Right lobe of liver (tissue), 6 donors: ENCODE measurements at places on chromosomes 13 and 19.

- no peak for DNase-seq
Measured at GRCh38 chr13:66171920-66172319, 1058.2 kb downstream of the PCDH9 start.

GRCh38 chr13:59133903-59134302, 1029.8 kb downstream of the DIAPH3 start:
- DNase-seq = no peak

DNA sequence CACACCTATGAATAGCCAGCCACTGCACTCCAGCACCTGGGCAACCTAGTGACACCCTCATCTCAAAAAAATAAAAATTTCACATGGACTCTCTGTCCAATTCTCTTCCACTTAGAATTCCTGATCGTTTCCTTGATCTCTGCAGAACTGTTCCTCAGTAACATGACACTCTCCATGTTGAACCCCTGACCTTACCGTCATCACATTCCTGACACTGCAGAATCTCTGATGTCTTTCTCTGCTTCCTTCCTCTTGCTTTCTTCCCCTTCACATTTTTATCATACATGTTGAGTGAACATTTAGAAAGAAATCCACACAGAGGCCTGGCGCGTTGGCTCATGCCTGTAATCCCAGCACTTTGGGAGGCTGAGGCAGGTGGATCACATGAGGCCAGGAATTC, 15.0 kb downstream of the ZNF114 start:
- DNase-seq = no peak

- no peak for DNase-seq
Measured at GRCh38 chr13:113145911-113146598, 12.4 kb upstream of the PROZ start.

DNA sequence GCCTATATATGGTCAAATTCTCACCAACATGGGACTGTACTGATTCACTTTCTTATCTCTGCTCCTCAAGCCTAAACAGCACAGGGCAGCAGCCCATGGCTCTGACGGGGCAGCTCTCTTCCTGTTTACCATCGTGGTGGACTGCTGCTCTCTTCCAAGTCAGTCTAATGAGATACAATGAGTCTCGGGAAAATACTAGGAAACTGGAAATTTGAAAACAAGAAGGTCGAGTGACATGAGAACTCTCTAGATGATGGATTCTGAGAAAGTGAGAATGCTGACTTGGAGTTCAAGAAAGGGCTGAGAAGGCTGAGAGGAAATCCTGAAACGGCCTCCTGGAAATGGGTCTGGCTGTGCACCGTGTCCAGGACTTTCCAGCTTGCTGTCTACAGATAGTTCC, 122.8 kb upstream of the ARGLU1 start:
- DNase-seq = no peak

DNA sequence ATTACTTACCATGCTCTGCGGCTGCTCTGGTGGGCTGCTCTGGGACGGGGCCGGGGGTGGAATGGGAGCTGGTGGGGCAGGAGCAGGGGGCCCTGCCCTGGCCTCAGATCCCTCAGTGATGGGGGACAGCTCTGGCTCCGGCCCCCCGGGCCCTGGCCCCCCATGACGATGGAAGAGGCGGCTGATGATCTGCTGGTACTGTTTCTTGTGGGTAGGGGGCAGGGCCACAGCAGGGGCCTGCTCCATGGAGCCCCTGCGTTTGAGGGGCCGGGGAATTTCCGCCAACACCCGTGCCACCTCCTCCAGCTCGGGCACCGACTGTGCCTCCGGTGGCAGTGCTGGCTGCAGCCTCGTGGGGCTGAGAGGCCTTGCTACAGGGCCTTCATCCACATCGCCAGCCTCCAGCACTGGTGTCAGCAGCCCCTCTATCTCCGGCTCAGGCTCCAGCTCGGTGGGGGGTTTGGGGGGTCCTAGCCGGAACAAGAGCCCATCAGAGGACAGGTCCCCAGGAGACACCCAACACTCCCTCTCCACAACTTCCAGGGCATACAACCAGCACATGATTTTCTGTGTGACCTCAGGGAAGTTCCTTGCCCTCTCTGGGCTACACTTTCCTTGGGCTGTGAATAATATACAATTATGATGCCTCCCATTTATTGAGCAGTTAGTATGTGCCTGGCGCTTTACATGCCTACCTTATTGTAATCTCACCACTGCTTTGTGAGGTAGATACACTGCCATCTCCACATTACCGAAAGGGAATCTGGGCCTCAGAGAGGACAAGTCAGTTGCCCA, 12.8 kb downstream of the PPP1R13L start:
- no peak for DNase-seq

DNA sequence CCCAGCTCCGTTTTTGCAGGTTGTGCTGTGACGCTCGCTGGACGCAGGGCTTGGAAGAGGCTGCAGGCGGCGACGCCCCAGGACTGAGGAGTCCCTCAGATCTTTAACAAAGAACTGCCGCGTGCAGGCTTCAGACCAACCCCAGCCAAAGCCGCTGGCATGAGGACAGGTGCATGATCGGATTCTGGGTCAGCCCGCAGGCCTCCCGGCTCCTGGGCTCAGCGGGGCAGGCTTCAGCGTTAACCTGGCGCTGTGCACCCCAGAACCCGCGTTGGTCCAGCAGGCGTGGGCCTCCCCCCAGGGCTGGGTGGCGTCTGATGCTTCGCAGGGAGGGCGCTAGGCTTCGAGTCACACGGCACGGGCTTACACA, 920 bp upstream of the TIMM13 start:
- peak; percentile 63 for DNase-seq

GRCh38 chr19:48301886-48302599, 23.3 kb upstream of the EMP3 start:
- DNase-seq = no peak

DNA sequence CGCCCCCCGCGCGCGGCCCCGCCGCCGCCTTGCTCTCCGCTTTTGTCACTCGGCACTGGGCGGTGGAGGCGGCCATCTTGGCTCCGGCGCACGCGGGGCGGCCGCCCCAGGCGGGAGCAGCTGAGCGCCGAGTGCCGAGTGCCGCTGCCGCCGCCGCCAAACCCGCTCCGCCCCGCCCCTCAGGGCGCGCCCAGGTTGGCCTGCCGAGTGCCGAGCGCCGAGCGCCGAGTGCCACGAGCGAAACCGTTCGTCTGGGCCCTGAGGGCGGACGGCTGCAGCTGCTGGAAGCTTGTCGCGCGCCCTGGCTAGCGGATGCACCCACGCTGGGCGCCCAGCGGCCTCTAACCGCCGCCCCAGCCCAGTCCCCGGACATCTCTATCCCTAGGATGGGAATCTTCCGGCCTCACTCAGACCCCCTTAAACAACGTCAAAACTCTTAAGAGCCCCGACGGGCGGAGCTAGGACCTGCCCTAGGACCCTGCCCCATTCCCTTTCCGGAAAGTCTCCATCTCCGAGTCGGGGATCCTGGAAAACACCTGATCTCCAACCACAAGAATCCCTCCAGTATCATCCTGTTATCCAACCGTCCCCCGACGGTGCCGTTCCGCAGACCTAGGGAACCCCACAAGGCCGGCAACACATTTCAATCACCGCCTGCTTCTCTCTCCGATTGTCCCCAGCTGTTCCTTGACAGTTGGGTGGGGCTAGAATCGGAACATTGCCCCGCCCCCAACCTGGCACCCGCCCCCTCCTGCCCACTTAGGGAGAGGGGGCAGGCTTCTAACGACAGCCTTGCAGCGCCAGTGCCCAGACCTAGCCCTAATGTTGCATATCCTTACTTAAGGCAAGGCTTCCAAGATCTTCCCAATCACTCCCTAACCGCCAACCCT, 14.1 kb upstream of the AKAP8L start:
- DNase-seq = peak; percentile 94

GRCh38 chr19:23917856-23918255, 3.2 kb downstream of the ZNF726 start:
- no peak for DNase-seq

GRCh38 chr13:75226733-75227435, 255.1 kb downstream of the TBC1D4 start:
- no peak for DNase-seq

DNA sequence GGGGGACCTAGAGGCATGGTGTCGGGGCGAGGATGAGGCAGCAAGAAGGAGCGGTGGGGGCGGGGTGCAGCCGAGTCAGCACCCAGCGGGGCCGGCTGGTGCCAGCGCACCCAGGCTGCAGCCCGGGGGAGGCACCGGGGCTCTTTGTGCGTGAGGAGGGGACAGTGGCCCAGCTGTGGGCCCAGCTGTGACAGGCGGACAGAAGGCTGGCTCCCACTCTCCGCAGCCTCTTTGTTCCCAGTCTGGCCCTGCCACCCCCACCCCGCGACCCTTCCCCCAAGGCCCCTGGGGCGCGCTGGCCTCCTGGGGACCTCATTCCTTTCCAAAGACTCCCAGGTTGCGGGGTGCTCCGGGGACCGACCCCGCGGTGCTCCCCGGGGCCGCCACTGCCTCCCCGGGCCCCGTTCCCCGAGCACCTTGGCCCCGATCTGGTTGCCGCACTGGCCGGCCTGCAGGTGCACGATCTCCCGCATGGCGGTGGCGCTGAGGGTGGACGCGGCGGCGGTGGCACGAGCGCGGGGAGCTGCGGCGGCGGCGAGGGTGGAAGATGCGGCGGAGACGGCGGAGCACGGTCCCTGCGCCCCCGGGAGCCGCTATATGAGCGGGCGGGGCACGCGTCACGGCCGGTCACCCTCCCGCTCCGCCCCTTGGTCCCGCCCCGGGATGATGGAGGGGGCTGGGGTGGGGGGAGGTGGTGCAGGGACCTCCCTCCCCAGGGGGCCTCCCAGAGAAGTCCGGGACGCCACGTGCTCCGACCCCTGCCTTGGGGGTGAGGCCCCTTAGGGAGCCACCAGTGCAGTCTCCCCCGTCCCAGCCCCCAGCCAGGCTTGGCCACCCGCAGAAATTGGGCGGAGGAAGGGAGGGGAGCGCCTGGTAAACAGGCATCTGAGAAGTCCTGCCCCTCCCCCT, at the start of gene TUBB4A:
Gene TUBB4A (minus strand): TSS at position 570 of the 909 bp plus-strand sequence. CDS start 97 bp downstream, at position 473.
- no peak for DNase-seq

GRCh38 chr13:66322193-66322740, 907.9 kb downstream of the PCDH9 start:
- no peak for DNase-seq

DNA sequence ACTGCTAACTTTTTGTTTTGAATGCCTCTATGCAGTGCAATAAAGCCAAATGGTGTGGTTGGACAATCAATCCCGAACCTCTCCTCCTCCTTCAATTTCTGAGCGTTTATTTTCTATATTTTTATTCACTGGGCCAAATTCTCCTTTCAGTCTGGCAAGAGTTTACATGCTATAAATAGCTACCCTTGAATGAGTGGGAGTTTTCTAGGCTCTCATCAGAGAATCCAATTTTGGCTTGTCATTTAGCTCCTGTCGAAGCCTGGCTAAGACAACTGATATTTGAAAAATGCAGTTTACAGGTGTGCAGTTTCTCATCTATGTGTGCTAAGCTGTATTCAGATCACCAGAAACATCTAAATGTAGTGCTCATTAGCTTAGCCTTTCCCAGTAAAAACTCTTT, 61.8 kb downstream of the OLFM4 start:
- DNase-seq = no peak

GRCh38 chr13:43222086-43222485, 198.7 kb downstream of the DNAJC15 start:
- no peak for DNase-seq

DNA sequence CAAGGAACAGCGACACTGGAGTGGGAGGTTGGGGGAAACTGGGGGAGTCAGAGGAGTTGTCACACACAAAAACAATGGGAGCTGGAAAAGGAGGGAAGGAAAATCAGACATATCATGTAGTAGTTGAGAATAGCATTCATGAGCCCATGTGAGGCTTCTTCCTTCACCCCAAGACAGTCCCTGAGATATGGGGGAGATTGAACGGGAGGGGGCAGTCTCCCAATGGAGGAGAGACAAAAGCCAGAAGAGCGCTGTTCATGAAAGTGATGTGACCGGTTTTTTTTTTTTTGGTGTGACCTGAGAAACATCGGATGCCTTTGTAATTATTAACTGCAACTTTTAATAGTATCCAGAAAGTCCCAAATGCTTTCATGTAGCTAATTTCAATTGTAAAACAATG, 631.8 kb upstream of the KLF12 start:
- DNase-seq = no peak

DNA sequence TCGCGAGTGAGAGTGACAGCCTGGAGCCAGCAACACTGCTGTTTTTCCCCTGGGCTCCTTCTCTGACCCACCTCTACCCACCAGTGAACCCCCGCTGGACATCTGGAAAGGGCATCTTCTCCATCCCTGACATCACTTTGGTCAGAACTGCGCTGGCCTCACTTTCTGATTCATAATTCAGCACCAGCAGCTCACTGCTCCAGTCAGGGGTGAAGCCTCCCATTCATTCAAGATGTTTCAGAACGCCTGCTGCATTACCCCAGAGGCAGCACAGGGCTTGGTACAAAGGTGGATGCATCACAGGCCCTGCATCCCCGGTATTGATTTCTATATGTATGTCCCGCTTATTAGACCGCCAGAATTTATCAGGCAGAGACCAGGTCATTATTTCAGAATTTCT, 182.8 kb upstream of the TSHZ3 start:
- no peak for DNase-seq

- no peak for DNase-seq
Measured at GRCh38 chr19:30446850-30447552, 74.8 kb downstream of the ZNF536 start.

- no peak for DNase-seq
Measured at GRCh38 chr13:60111691-60112090, 52.0 kb downstream of the DIAPH3 start.

GRCh38 chr13:73520566-73521289, 461.9 kb downstream of the KLF5 start:
- no peak for DNase-seq

GRCh38 chr13:51770681-51771417, 33.1 kb downstream of the DHRS12 start:
- DNase-seq = no peak
